Pulmonary artery endothelial cell (primary cell): ENCODE measurements at places on chromosomes 12 and 14. TPM values are rescaled to one million over a fixed set of nuclear protein-coding genes. Genes with fewer than 3 reads are reported as not detected.

OTX2 gene
- total RNA-seq = not detected in 2 replicates

CPM gene
- 0.40 TPM in 1 of 2 replicates, not detected in the other for total RNA-seq

CAPS2 gene
- 1.7 and 2.0 TPM in 2 replicates for total RNA-seq

MOK gene
- 5.9 and 6.1 TPM in 2 replicates for total RNA-seq

RASAL1 gene
- not detected in 2 replicates for total RNA-seq

PLA2G1B gene
- not detected in 2 replicates for total RNA-seq

APOF gene
- total RNA-seq = not detected in 2 replicates

CLEC2A gene
- not detected in 2 replicates for total RNA-seq
